GM13976 (cell line): ENCODE measurements at places on chromosomes 13 and 19.

GRCh38 chr19:10911579-10912363 is 16.7 kb downstream of the YIPF2 start:
- DNase-seq = no peak

- DNase-seq = no peak
Observed at GRCh38 chr19:33520048-33520643, 1.4 kb downstream of the PEPD start.

- DNase-seq = no peak
Observed at GRCh38 chr13:40974460-40975407, 44.4 kb downstream of the ELF1 start.

DNA sequence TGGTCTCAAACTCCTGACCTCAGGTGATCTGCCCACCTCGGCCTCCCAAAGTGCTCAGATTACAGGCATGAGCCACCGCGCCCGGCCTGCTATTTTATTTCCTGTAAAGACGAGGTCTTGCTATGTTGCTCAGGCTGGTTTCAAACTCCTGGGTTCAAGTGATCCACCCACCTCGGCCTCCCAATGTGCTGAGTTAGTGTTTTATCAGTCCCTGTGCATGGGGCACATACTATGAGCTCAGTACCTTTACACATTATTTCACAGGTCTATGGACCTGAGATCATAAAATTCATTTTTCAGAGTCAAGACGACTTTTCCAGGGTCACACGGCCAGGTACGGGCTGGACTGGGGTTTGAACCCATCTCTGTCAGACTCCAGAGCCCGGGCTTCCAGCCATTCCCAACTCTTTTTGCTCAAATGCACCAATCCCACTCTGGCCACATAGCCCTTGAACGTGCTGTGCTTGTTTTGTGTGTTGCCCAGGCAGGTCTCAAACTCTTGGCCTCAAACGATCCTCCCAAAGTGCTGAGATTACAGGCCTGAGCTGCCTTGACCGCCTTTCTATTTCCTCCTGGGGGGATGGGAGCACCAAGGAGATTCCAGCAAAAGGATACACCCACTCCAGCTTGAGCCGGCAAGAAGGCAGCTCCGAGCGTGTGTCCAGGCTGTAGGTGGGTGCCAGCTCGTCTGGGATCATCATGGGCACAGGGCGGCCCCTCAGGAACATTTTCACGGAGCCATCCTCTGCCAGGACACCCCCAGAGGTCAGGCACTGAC is 1.1 kb downstream of the EML2 start:
- DNase-seq = no peak

DNA sequence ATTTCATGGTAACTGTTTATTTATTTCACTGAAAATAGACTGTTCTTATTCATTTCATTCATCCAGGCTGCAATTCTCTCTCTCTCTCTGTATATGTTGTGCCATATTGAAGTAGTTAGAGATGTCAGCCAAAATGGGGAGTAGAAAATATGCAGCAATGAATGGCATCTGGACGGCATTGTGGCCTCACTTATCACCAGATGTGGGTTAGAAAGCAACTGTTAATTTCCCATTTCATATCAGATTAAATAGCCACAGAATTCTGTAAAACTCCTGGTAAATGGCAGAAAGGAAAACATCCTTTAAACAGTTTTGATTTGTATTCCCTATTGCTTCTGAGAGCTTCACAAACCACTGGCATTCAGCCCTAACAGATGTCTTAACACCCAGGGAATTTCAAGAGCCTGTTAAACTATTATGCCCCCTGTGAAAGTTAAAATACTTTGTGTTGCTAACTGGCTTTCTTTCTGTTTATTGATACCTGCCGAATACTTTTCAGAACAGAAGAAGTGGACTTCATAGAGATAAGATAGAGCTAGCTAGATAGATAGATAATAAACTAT is 1763.3 kb upstream of the MIR17HG start:
- no peak for DNase-seq

GRCh38 chr13:110661256-110661655 is 44.7 kb downstream of the CARS2 start:
- DNase-seq = no peak

GRCh38 chr13:50589651-50590054 is 253.8 kb downstream of the DLEU7 start:
- DNase-seq = no peak

- no peak for DNase-seq
Observed at GRCh38 chr19:11321191-11322126, 18.0 kb downstream of the RAB3D start.

- no peak for DNase-seq
Observed at GRCh38 chr13:109355875-109356434, 430.4 kb downstream of the IRS2 start.

DNA sequence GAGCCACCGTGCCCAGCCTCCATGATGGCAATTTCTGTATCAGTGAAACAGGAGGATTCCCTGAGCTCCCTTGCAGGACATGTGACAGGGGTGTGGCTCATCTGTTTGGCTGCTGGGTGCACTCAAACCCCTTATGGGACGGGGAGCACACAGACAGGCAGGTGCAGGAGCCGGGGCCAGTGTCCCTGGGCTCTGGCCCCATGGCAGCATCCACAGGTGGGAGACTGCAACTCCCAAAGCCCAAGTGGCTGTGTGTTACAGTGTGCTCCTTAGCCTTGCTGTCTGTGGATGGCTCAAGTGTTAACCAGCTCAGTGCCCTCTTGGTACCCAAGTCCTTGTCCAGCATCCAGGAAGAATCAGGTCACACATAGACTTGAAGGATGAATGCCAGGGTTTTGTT is 14.6 kb downstream of the MBD3L1 start:
- DNase-seq = no peak

GRCh38 chr19:50152578-50152977 is 10.5 kb downstream of the IZUMO2 start:
- DNase-seq = no peak

GRCh38 chr19:46700704-46701103 is 16.2 kb downstream of the PRKD2 start:
- DNase-seq = no peak

- DNase-seq = no peak
Observed at GRCh38 chr19:54458648-54459281, 4.8 kb downstream of the LENG9 start.

DNA sequence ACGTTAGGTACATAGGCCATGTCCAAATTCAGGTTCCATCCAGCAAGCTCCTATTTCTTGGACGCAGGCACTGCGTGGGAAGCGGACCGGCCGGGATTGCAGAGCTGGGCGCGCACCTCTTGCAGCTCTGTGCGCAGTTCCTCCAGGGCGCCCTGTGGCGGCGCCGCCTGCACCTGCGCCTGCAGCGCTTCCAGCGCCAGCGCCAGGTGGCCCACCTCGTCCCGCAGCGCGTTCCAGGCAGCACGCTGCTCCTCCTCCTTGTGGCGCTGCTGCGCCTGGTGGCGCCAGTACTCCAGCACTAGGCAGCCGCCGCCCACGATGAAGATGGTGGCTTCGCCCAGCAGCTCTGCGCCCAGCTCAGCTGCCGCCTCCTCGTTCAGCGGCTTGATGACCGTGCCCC is 31.1 kb downstream of the OPA3 start:
- DNase-seq = no peak

- DNase-seq = no peak
Observed at GRCh38 chr19:45469945-45470761, 2.4 kb downstream of the FOSB start.

DNA sequence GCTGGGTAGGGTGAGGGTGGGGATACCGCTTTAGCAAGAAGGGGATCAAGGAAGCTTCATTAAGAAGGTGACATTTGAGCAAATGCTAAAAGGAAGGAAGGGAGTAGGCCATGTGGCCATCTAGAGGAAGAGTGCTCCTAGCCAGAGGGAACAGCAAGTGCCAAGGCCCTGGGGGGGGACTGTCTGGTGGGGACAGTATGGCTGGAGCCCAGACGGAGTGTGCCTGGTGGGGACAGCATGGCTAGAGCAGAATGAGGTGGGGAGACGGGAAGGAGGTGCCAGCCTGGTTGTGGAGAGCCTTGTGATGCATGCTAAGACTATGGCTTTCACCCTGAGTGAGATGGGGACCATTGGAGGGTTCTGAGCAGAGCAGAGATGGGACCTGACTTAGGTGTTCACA is 2.1 kb upstream of the TGFB1 start:
- DNase-seq = no peak

DNA sequence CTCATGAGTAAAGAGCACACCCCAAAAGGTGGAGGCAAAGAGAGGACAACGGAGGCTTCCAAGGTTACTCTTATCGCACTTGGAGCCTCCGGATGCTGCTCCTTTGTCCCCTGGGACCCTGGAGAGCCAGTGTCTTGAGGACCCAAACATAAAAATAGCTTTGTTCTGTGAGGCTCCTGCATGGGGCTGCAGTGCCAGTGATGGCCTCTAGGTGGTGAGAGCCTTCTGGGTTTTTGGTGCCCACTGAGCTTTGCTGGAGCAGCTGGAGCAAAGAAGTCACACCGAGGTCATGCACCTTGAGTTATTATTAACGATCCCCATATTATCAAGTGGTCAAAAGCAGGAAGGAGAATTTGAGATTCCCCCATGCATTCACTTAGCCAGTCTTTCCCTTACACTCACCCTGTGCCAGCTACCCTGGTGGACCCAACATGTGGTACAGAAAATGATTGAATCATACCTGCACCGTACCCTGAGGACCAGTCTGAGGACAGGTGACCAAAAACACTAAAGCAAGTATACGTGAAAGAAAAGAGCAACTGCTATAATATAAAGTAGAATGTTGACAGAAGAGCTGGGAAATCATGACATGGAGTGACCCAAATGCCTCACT is 41.5 kb downstream of the ZNF682 start:
- no peak for DNase-seq

DNA sequence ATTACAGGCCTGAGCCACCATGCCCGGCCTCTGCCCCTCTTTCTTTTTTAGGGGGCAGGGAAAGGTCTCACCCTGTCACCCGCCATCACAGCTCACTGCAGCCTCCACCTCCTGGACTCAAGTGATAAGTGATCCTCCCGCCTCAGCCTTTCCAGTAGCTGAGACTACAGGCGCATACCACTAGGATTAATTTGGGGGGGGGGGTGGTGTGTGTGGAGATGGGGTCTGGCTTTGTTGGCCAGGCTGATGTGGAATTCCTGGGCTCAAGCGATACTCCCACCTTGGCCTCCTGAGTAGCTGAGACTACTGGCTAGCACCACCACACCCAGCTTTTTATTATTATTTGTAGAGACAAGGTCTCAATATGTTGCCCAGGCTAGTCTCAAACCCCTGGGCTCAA is 4.2 kb downstream of the APOE start:
- DNase-seq = no peak

- DNase-seq = no peak
Observed at GRCh38 chr19:56718231-56718630, 46.7 kb upstream of the ZNF835 start.

DNA sequence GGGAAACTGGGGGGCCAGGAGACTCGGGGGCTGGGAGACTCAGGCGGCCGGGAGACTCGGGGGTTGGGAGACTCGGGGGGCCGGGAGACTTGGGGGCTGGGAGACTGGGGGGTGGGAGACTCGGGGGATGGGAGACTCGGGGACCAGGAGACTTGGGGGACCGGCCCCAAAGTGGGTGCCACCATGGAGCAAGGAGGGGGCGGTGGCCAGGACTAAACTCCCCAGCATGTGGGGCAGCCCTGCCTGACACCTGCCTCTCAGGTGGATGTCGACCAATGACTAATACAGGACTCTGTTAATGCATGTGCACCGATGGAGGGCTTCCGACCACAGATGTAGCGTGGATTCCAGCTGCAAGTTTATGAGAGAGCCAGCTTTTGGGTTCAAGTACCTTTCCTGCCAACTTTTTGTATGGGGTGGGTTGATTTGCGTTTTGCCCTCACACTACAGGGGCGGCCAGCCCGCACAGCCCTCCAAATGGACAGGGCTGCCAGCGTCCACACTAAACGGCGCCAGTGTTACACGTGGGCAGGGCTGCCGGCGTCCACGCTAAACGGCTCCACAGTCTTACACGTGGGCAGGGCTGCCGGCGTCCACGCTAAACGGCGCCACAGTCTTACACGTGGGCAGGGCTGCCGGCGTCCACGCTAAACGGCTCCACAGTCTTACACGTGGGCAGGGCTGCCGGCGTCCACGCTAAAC is 62.2 kb downstream of the RASA3 start:
- no peak for DNase-seq

GRCh38 chr19:37537391-37537947 is 30.7 kb downstream of the ZNF793 start:
- no peak for DNase-seq

DNA sequence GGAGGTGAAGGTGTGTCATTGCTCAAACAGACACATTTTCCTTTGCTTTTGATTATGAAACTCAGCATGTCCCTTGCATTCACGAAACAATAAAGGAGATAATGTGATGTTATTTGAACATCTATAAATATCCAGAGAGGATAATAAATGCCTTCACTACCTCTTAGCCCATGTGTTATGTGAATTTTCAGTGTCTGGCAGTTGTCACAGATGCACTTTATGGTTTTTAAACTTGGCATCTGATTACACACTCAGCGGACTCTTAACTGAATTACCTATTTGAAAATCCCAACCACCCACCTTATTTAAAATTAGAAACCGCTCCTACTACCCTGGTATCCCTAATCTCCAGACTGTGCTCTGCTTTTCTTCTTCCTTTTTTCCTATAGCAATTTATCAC is 254.2 kb downstream of the COG6 start:
- DNase-seq = no peak

DNA sequence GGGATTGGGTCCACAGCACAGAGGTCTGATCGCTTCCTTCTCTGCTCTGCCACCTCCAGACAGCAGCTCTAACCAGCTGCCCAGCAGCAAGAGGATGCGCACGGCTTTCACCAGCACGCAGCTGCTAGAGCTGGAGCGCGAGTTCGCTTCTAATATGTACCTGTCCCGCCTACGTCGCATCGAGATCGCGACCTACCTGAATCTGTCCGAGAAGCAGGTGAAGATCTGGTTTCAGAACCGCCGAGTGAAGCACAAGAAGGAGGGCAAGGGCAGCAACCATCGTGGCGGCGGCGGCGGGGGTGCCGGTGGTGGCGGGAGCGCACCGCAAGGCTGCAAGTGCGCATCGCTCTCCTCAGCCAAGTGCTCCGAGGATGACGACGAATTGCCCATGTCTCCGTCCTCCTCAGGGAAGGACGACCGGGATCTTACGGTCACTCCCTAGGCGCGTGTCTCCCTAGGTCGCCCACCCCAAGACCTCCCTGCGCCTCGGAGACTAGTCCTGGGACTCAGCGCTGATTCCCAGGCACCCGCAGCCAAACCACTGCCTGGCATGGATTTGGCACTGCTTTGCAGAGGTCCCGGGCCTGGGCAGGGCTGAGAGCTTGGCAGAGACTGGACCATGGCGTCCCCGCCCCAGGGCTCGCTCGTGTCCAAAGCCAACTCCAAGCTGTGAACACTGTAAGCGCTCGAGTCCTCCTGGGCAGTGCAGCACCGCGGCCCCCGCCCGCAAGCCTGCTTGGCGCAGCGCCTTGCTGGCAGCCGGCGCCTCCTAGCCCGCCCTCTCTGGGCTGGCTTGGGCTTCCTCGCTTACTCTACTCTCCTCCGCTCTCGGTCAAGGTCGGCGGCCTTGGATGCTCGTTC is 1.5 kb downstream of the GSX1 start:
- DNase-seq = no peak

- peak; percentile 58 for DNase-seq
Observed at GRCh38 chr19:46958532-46958931, 61.1 kb upstream of the NPAS1 start.

GRCh38 chr13:40983725-40984667 is 35.1 kb downstream of the ELF1 start:
- no peak for DNase-seq
